ENCODE measurements at places on chromosomes 12 and 14. TPM values are rescaled to one million over a fixed set of nuclear protein-coding genes. Genes with fewer than 3 reads are reported as not detected.

DNA sequence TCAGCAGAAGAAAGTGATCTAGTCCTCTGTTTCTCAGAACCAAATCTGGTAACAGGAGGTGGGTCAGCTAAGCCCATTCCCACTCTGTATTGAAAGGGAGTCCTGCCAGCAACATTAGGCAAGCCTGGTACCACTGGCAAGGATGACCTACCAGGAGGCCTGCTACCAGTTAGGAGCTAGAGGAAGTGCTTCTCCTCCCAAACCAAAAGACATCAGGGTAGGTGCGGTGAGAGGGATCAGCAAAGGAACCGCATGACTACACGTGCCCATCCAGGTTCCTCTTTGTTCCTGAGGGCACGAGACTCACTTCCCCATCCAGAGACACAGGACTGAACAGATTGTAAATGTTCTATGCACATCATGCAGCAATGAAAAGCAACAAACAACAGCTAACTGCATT lies 2.8 kb downstream of the KLRC4 start:
- no peak for DNase-seq

DNA sequence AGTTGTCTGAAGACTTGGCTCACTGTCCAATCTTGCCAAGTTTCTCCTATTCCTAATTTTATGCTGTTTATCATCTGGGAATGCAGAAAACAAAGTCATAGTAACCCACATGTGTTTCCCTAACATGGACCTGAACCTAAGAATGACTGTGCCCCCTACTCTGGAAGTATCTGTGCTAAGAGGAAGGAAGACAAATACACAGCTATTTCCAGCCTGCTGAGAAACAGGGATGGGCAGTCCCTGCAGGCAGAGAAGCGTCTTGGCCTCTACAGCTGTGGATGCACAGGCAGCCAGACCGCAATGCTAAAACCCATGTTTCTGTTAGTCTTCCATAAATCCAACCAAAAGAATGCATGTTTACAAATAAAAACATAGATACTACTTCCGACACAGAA lies 56.2 kb downstream of the DUSP16 start:
- DNase-seq, result peak; percentile 42

Gene TCP11L2
- 14.9 TPM for polyA plus RNA-seq

Gene BHLHE41
- polyA plus RNA-seq, result 2.0 TPM

- no peak for DNase-seq
These were observed 786 bp downstream of the RHEBL1 start for GRCh38 chr12:49068879-49069506.

- DNase-seq, result no peak
These were observed 149.3 kb upstream of the FKBP4 start for GRCh38 chr12:2645460-2645859.

All from renal pelvis (tissue), 12 donors.